COLO829 (cell line): ENCODE measurements at places on chromosomes 2 and 18.

- peak; percentile 14 for DNase-seq
Measured at GRCh38 chr2:189783451-189783926, 650 bp downstream of the ORMDL1 start.

- DNase-seq, result no peak
Measured at GRCh38 chr2:100739735-100740432, 80.1 kb upstream of the NPAS2 start.

GRCh38 chr18:47724186-47724975, 206.1 kb downstream of the SMAD2 start:
- no peak for DNase-seq

- DNase-seq, result peak; percentile 27
Measured at GRCh38 chr2:210169516-210170195, 1.6 kb downstream of the KANSL1L start.

- no peak for DNase-seq
Measured at GRCh38 chr18:12904012-12904516, 20.0 kb upstream of the PTPN2 start.

DNA sequence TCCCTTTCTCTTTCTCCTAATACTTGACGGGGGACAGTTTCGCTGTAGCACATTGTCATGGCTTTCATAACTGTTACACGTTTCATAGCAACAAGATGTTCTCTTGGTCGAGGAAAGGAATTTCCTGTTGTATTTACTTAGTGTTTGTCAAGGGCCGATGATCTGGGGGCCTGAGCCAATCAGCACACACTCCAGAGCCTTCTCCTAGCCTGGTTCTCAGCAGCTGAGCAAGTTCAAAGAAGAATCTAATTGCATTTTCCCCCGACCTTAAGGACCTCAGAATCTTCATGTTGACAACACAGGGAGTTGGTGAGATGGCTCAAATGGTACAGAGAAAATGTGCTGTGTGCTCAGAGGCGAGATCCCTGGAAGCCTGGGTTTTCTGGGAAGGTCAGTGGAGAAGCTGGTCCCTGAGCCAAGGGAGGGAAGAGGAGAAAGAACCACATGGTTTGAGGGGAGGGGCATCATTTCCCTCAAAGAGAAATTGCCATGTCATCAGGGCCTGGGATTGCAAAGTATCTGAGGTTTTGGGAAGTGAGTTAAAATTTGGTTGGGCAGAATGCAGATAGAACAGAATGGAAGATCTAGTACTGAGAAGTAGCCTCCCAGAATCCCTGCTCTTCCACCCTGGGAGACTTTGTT, 76.9 kb upstream of the AGAP1 start:
- no peak for DNase-seq

- no peak for DNase-seq
Measured at GRCh38 chr18:69968039-69968438, 20.4 kb upstream of the CD226 start.

DNA sequence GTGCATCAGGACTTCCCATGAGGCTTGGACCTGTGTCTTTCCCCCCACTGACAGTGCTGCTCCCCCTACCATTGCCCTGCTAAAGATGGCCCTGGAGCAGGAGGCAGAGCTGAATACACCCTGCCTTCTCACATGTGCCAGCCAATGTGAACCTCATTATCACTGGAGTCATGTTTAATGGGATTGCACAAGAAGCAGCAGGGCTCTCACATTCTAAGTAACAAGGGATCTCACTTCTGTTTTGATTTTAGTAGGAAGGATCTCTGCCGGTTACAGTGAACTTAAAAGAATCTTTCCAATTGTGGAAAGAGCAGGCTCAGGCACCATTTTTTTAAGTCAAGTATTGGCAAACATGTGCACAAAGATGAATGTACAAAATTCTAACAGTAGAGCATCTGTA, 322.1 kb upstream of the MEX3C start:
- DNase-seq, result no peak

GRCh38 chr2:36570416-36570815, 27.6 kb downstream of the FEZ2 start:
- DNase-seq, result no peak

GRCh38 chr2:149715005-149715592, 127.5 kb upstream of the MMADHC start:
- no peak for DNase-seq

GRCh38 chr2:42009657-42010580, 37.9 kb upstream of the PKDCC start:
- no peak for DNase-seq

GRCh38 chr2:62112179-62112578, 83.7 kb upstream of the B3GNT2 start:
- peak; percentile 20 for DNase-seq

DNA sequence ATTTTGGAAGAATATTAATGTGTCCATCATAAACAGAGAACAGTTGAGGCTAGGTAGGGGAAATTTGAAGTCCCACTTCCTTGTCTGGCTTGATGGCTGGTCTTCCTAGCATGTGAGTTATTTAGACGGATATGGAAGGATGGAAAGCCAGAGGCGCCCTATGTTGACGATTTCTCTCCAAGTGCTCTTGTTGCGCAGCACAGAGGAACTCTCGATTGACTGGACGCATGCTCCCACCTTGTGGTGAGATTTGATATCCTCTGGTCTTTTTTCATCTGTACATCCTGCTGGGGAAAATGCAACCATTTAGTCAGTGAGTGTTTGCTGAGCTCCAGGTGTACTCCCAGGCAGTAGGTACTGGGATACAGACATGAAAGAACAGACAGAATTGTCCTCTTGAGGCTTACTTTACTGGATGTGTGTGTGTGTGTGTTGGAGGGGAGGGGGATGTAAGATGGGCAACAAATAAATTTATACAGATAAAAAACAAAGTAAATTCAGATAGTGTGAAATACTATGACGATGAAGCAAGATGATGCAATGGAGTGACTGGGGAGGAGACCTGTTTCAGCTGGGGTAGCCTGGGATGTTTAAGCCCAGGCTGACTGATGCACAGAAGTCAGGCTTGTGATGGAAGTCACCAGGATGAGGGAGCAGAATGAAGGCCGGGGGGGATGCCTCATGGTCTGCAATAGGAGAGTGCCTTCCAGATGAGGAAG, 137.2 kb downstream of the TRIM43 start:
- peak; percentile 84 for DNase-seq

DNA sequence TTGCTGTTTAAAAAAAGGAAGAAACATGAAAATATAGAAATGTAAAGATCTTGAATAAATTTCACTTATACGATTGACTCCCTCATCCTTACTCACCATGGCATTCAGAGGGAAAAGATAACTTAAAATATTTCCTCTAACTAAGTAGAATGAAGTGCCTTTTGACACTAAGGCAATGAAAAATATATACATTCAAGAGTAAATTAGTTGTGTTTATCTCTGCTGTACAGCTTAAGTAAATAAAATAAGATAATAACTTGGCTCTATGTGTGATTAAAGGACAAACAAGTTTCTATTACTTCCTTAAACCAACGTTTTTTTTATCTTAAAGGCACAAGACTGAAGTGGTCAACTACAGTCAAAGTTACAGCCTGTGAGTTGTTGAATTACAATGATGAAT, 142.3 kb upstream of the LRRTM4 start:
- DNase-seq, result no peak

DNA sequence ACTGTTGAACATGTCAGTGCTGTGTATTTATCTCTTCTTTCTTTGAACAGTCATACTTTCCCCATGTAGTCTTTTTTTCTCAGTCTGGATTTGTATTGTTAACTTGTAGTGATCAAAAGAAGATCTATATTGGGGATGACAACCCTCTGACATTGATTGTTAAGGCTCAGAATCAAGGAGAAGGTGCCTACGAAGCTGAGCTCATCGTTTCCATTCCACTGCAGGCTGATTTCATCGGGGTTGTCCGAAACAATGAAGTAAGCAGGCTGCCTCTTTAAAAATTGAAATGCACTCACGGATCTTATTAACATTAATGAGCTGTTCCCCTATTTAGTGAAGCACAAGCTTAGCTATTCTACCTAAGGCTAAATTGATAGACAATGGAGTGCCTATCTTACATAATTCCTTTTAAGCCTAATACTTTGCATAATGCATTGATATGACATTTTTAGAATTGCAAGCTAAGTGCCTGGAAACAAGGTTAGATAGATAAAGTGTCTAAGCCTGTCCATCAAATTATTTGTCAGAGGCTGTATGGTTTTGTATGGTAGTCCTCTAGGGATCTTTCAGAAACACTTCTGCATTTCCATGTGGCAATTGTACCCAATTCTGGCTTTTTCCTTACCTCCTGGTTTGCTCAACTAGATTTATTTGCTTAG, 29.3 kb upstream of the FAM171B start:
- peak; percentile 17 for DNase-seq

- no peak for DNase-seq
Measured at GRCh38 chr2:112876971-112877361, 34.0 kb upstream of the IL37 start.

DNA sequence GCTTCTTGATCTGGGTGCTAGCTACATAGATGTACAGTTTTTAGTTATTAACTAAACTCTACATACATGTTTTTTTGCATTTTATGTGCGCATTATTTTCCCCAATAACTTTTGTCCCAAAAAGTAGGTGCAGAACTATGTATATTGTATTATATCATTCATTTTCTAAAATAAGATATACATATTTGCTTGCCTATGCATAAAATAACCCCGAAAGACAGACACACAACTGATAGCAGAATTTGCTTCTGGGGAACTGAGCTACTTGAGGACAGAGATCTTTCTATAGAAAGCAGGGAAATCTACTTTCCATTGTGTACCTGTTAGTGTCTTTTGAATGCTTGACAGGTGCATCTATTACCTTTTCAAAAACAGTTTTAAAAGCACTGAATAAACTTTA, 88.9 kb upstream of the SIX3 start:
- DNase-seq, result no peak

DNA sequence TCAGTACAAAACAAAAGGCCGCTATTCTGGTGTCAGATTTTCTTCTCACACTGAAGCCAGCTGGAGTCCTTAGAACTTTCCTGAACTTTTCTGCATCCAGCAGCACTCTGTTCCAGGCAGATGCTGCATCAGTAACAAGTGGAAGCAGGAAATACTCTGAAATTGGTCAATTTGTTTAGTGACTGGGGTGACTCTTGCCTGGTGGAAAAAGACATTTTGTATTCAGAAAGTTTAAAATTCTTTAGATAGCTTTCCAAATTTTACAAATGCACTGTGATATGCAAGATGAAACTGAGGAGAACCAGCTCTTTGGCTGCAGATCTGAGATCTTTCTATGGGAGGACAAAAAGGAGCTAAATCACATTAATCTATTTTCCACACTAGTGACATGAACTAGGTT, 385.7 kb downstream of the NRXN1 start:
- no peak for DNase-seq

- DNase-seq, result no peak
Measured at GRCh38 chr2:140337061-140337460, 1556.9 kb upstream of the NXPH2 start.

DNA sequence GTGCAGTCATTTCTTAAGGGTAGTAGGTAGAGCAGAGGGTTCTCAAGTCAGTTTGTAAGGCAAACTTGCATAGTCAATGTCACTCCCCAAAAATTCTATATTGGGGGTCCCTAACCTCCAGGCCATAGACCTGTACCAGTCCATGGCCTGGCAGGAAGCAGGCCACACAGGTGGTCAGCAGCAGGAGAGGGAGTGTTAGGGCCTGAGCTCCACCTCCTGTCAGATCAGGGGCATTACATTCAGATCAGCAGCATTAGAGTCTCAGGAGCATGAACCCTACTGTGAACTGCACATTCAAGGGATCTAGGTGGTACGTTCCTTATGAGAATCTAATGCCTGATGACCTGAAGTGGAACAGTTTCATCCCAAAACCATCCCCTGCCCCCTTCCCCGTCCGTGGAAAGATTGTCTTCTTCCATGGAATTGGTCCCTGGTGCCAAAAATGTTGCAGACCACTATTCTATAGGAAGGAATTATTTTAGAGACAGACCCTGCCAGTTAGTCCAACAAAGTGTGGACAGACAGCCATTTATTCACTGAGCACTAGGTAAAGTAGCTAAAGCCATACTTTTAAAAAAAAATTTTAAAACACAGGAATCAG, 6.7 kb downstream of the COA5 start:
- DNase-seq, result peak; percentile 29

DNA sequence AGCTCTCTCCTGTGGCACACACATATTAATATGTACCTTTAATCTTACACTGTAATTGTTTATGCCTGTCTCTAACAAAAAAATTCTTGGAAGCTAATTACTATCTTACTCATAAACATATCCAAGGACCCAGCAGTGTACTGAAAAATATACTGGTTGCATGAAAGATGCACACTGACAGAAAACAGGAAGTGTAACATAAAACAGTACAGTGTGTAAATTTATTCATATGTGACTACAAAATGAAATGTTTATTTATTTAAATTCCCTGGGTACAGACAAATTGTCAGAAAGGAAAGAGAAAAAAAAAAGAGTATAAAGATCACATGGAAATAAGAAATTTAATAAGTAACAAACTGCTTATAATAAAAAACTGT, 28.5 kb downstream of the TMEM131 start:
- DNase-seq, result no peak

DNA sequence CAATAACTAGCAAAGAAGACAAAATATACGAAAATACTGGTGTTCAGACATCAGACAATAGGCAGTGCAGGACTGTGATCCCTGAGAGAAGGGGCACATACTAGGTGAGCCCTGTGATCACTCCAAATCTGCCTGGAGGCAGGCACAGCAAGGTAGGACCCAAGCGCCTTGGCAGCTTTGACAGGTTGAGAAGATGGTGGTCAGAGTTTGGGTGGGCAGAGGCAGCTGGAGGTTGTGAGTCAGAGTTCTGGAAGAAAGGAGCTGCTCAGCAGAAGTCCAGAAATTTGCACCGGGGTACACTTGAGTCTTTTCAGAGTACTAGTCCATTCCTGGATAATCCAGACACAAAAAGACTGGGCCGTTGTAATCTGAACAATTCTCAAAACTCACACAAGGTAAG, 14.0 kb downstream of the KIF1A start:
- no peak for DNase-seq

DNA sequence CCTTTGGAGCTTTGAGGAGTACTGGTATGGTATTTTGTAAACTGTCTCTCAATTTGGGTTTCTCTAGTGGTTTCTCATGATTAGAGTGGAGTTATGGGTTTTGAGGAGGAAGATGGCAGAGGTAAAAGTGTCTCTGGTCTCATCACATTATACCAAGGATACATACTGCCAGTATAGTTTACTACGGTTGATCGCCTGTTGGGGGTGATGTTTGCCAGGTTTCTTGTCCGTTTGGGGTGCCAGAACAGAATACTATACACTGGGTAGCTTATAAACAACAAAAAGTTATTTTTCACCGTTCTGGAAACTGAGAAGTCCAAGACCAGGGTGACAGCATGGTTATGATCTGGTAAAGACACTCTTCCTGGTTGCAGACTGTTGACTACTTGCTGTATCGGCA, 293.7 kb downstream of the NYAP2 start:
- DNase-seq, result no peak
